ENCODE measurements at places on chromosomes 7 and 10. TPM values are rescaled to one million over a fixed set of nuclear protein-coding genes. Genes with fewer than 3 reads are reported as not detected.

- DNase-seq = no peak
Measured at GRCh38 chr10:107718864-107719263, 554.4 kb upstream of the SORCS1 start.

DNA sequence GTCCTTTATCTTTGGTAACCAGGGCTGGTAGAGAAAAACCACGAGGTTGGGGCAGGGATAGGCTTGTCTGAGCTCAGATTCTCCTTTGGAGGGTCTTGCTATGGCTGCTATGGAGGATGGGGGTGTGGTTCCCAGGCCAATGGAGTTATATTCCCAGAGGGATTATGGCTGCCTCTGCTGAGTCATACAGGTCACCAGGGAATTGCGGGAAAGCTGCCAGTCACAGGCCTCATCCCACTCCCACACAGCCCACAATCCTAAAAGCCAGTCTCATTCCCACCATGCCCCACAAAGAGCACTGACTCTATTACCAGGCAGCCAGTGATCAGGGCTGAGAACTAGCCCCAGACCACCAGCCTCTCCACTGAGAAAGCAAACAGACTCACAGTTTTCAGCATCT lies 316.6 kb upstream of the TMEM229A start:
- DNase-seq = no peak

GRCh38 chr7:84202855-84203254 lies 8.3 kb upstream of the SEMA3A start:
- no peak for DNase-seq

GRCh38 chr7:29878081-29878688 lies 71.9 kb downstream of the WIPF3 start:
- DNase-seq = peak; percentile 71

DNA sequence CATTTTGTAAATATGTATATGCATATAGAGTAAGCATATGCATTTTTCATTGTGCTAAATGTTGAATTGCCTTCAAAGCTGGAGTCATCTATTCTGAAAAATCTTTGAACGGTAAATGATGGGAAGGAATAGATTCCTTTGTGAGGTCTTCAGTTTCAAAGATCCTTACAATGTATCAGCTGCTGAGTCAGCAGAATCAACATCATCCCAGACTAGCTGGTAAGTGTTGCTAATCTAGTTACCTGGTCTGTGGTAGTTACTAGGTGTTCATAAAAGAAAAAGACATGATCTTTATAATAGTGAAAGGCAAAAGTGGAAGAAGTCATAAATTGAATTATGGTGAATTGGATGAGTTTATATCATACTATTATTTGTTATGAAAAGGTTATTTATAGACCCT lies 10.6 kb upstream of the STAM start:
- DNase-seq = no peak

DNA sequence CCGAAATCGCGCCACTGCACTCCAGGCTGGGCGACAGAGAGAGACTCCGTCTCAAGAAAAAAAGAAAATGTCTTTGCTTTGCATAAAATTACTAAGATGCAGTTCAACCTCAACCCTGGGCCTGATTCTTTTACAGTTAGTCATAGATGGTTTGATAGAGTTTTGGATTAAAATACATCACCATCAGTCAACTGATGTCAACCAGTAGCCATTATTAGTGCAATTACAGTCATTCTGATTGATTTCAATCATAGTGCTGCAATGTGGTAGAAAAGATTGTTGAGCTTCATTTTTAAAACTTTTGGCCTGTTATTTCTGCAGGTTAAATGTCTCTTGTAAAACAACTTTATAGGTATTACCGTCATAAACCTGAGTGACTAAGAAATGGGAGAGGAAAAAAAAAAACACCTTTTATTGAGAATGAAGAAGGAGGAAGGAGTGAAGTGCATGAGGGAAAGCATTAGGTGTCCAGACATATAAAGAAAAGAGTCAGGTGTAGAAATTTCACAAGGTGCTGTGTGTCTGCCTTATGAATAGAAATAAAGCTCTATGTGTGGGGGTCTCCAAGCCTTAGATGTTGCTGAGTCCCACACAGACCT lies 150.6 kb downstream of the TRIL start:
- DNase-seq = no peak

DNA sequence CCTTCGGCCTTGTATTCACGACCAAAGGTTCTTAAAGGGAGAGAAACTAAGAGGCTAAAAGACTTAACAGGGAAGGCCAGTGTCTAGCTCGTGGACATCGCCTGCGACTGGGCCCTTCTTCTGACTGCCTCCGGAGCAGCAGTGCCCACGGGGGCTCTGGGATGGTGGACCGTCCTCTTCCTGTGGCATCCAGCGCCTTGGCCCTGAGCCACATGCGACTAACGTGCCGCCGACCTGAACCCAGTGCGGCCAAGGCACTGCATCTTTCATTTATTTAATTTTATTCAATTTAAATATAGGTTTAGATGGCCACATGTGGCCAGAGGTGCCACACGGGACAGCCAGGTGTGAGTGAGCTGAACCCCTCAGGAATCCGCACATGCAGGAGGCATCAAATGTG lies 451.7 kb downstream of the PTPRN2 start:
- DNase-seq = no peak

- no peak for DNase-seq
Measured at GRCh38 chr10:127486355-127486754, 62.8 kb upstream of the NPS start.

DNA sequence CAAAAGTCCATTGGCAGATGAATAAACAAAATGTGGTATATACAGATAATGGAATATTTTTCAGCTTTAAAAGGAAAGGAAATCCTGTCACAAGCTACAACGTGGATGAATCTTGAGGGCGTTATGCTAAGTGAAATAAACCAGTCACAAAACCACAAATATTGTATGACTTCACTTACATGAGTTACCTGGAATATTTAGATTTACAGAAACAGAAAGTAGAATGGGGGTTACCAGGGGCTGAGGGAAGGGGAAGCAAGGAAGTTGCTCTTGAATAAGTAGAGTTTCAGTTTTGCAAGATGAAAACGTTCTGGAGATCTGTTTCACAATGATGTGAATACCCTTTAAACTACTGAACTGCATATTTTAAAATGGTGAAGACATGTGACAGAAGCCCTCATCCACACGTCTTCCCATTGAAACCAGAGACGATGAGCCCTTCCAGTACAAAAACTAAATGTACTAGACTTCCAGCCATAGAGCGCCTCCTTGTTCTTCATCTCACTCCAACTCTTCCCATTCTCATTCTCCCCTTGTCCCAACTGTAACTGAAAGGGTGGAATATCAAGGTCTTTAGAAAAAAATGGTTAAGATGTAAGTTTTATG lies 62.4 kb downstream of the MICU1 start:
- no peak for DNase-seq

GRCh38 chr10:4202938-4203337 lies 417.9 kb upstream of the KLF6 start:
- DNase-seq = no peak

DNA sequence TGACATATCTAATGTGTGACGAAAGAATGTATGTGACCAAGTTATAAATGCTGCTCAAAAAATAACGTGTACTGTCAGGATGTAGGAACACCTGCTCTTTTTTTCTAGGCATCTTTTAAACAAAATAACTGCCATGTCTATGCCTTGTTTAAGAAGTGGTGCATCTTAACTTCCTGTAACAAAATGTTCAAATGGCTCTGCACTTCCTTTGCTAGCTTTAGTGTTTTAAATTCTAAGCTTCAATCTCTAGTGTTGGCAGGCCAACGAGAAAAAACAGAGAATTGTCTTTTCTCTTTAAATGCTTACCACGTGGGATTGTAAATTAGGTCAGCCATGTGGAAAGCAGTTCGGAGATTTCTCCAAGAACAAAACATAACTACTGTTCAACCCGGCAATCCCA lies 14.6 kb upstream of the PDSS1 start:
- no peak for DNase-seq

DNA sequence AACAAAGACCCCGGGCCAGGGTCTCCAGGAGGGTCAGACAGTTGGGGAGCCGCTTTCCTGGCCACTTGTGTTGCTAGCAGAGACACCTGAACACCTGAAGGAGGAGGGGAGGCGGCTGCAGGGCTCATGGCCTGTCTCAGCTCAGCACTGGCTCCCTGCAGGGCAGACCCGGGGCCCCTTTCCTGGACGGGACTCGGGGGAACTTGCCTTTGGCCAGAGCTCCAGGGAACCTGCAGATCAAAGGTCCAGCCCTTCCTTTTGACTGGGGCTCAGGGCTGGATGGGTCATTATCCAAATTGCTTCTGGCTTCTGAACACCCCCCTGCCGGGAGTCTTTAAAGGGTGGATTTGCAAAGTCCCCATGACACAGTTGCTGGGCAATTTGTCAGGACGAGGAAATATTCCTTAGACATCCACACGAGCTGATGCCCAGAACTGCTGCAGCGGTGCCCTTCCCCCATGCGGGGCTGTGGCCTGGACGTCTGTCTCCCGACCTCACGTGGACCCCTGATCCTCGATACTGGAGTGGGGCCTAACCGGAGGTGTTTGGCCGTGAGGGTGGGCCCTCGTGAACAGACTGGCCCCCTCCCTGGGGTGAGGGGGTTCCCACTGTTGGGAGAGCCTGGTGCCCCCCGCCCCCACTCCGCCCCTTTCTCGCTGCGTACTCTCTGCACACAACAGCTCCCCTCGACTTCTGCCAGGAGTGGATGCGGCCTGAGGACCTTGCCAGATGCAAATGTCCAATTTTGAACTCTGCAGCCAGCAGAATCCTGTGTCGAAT lies 194.3 kb downstream of the ELFN1 start:
- DNase-seq = peak; percentile 15

GRCh38 chr10:1434202-1434601 lies 303.1 kb downstream of the ADARB2 start:
- no peak for DNase-seq

- DNase-seq = no peak
Measured at GRCh38 chr7:157431951-157432540, 95.2 kb downstream of the DNAJB6 start.

- DNase-seq = no peak
Measured at GRCh38 chr10:4212111-4212630, 427.2 kb upstream of the KLF6 start.

DNA sequence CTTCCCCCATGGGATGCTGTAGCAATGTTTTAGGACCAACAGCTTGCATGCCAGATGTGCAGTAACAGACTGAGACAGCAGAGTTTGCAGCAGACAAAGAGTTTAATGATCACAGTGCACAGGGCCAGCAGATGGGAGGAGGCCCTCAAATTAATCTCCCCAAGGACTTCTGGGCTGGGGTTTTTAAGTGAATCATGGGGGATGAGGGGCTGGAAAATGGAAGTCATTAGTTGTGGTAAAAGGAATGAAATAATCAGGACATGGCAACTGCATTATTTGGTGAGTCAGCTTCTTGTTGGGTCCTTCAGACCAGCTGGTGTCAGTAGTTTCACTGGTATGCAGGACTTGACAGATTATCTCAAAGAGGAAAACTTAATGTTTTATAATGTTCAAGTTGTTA lies 12.6 kb upstream of the NRBF2 start:
- DNase-seq = no peak

DNA sequence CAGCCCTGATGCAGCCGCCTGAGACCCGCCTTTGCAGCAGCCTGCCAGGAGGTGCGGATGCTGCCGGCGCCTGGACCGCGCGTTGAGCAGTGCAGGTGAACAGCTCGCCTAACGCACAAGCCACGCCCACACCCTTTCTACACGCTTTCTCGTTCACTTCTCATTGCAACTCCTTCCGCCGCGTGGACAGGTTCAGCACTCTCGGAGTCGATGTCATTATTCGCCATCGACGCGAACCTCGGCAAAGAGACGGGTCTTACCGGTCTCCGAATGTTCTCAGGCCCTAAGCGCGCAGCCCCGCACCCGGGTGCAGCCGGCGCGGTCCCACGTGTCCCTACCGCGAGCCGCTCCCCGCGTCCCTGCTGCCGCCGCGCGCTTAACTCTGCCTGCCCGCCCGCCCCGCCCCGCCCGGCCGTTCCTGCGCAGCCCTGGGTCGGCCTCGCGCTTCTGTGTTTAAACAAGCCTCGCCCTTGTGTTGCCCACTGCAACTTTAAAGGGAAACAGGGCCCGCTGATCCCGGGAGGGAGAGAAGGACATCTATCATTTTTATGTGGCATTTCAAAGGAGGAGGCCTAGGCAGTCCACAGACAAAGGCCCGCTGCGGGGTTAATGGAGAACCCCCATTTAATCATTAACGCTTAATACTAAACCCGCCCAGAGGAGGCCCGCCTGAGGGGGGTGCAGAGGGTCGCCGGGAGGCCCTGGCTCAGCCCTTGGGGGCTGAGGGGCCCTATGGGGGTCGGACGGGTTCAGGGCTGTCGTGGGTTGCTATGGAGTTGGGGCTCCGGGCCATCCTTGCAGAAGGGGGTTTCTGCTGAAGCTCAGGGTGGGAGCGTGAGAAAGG lies 128.5 kb downstream of the WDR11 start:
- DNase-seq = peak; percentile 12

- DNase-seq = no peak
Measured at GRCh38 chr7:44134943-44135628, 6.0 kb downstream of the MYL7 start.

- no peak for DNase-seq
Measured at GRCh38 chr7:106863274-106863997, 1.6 kb upstream of the PIK3CG start.

DNA sequence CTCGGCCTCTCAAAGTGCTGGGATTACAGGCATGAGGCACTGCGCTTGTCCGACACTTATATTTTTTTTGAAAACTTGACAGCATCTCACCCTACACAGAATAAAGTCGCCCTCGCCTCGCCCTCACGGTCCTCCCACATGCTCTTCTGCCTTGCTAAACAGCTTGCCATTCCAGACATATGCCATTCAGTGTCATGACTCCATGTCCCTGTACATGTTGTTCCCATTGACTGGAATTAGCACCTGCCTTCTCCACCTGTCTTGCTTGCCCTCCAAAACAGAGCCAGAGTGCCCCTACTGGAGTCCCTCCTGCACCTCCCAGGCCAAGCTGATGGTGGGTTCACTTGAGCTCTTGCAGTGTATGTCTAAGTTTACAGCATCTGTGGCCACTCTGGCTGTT lies 6.2 kb downstream of the NIPSNAP2 start:
- DNase-seq = no peak

GRCh38 chr10:98405422-98405821 lies 9.6 kb downstream of the PYROXD2 start:
- DNase-seq = no peak

DNA sequence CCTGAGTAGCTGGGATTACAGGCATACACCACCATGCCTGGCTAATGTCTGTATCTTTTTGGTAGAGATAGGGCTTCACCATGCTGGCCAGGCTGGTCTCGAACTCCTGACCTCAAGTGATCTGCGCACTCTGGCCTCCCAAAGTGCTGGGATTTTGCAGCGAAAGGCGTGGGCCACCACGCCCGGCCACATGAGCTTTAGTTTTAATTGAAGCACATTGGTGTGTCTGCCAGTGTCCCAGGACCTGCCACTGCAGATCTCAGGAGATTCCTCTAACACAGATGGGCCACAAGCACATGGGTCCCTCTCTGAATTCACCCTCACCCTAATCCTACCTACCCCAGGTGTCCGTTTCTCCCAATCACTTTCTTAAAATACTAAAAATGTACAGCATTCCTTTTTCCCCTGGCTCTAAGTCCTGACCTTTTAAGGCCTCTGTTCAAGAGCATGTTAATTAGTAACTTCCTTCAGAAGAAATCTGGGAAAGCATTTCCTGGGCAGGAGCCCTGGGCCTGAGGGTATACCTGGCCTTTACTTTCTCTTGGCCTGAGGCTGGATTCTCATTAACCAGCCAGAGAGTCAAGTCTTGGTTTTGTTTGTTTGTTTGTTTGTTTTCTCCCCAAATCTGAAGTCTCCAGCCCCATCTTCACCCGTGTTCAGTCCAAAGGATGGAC lies 82.6 kb downstream of the PRPF18 start:
- DNase-seq = no peak

The ASZ1 gene
- total RNA-seq = not detected

The RBM28 gene
- total RNA-seq = 20.7 TPM

The GPR146 gene
- total RNA-seq = 2.7 TPM

The RNF148 gene
- 8.6 TPM for total RNA-seq

The CADPS2 gene
- total RNA-seq = 83.7 TPM

The CNTNAP2 gene
- 137 TPM for total RNA-seq
